ENCODE measurements at places on chromosomes 2 and 18.

DNA sequence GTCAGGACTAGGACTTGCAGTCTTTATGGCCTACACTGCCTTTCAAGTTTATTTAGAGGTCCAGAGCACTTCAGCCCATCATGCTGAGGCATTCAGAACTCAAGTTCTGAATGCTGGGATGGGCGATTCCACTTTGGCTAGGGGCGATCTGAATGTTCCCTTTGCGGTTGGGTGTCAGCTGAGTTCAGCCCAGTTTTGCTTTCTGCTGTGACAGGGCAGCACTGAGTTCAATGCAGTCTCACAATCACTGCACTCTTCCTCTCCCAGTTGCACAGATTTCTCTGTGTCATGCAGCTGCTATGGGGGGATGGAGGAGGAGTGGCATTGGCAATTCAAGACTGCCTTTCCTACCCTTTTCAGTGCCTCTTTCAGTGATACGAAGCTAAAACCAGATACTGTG lies 1232.0 kb upstream of the FAM98A start:
- DNase-seq = no peak

- DNase-seq = no peak
Observed at GRCh38 chr2:168369031-168369430, 87.0 kb upstream of the CERS6 start.

DNA sequence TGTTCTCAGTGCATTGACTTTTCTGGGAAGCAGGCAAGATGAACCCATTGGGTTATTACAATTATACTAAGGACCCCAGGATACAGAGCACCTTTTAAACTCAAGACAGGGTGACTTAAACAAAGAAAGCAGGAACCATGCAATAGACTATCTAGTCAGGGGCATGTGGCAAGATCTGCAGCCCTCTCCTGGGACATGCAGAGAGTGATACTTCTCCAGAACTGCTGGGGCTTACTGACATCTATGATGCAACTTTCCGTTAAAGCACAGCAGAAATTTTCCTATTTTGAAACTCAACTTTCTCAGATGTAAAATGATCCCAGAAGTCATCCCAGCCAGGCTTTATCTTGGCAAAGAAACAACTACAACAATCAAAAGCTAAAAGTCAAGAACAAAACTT lies 162.2 kb upstream of the HNMT start:
- DNase-seq = no peak

DNA sequence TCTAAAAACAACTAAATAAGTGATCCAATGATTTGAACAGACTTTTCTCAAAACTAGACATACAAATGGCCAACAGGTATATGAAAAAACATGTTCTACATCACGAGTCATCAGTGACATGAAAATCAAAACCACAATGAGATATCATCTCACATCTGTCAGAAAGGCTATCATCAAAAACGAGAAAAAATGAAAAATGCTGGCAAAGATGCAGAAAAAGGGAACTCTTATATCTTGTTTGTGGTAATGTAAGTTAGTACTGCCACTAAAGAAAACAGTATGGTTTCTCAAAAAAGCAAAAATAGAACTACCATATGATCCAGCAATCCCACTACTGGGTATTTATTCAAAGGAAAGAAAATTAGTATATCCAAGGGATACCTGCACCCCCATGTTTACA lies 255.3 kb upstream of the FBXO11 start:
- no peak for DNase-seq

DNA sequence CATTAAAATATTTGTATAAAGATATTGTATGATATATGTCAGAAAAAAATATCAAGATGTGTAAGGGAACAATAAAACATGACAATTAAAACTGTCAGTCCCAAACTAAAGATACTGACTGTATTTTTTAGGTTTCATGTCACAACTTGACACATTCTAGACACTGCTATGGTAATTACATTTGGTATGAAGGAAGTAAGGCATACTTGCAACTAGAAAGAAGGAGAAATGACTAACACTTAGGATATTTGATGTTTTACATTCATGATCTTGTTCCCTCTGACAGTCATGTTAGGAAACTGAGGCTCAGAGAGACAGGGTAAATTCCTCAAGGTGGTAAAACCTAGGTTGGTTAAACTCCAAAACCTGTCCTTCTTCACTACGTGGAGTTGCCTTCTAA lies 68.3 kb downstream of the TMEFF2 start:
- DNase-seq = no peak

GRCh38 chr18:10247021-10247741 lies 207.3 kb upstream of the APCDD1 start:
- DNase-seq = no peak

GRCh38 chr2:161243312-161243711 lies 64.9 kb upstream of the PSMD14 start:
- DNase-seq = no peak
